ENCODE measurements at places on chromosomes 2 and 18.

DNA sequence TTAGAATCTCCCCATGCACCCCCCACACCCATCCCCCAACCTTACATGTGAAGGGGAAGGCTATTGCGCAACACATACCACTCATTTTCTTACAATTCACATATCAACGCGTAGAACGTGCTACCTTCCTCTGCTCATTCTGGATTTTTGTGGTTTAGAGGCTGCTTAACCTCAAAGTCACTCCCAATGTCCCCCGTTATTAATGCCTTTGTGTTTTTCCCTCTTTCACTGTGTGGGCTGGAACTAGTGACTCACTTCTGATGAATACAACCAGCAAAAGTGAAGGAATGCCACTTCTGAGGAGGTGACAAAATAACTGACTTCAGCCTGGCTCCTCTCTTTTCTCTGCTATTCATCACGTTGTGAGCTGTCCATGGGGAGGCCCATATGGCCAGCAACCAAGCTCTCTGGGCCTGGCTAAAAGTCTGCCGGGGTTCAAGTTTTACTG lies 342.5 kb upstream of the NXPH2 start:
- no peak for DNase-seq

DNA sequence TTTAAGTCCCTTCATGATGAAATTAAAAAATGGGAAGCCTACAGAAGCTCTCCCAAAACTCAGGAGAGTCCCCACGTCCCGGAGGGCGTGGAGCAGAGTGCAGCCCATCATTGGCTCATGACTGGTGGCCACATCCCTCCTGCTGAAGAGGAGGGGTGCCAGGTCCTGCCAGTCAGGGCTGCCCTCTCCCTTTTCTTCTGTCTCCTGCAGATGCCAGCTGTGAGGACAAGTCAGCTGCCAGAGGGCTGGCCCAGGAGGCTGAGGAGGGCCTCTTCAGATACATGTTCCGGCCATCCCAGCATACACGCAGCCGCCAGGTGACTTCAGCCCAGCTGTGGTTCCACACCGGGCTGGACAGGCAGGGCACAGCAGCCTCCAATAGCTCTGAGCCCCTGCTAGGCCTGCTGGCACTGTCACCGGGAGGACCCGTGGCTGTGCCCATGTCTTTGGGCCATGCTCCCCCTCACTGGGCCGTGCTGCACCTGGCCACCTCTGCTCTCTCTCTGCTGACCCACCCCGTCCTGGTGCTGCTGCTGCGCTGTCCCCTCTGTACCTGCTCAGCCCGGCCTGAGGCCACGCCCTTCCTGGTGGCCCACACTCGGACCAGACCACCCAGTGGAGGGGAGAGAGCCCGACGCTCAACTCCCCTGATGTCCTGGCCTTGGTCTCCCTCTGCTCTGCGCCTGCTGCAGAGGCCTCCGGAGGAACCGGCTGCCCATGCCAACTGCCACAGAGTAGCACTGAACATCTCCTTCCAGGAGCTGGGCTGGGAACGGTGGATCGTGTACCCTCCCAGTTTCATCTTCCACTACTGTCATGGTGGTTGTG lies 2.6 kb downstream of the INHA start:
- no peak for DNase-seq

GRCh38 chr2:108367561-108368175 lies 10.1 kb upstream of the SULT1C4 start:
- no peak for DNase-seq

GRCh38 chr18:73461038-73461779 lies 593.4 kb upstream of the NETO1 start:
- no peak for DNase-seq

- DNase-seq = no peak
These were observed 172.1 kb downstream of the GFPT1 start for GRCh38 chr2:69214898-69215297.

- no peak for DNase-seq
These were observed 344.9 kb downstream of the RBM43 start for GRCh38 chr2:150916467-150917396.

DNA sequence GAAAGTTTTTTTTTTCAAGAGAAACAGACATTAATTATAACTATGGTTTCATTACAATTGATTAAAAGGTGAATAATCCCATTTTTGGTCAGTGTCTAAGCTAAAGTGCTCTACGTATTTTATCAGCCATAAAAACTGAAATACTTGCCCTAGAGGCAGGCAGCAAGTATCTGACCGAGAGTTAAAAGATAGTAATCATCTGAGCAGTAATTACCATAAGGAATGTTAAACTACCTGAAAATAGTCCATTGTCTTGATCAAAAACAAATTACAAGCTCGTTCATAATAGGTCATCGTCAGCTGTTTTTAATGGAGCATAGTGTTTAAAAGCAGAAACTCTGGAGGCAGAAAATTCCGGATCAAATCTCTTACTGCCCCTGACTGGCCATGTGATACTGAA lies 105.7 kb upstream of the ZEB2 start:
- DNase-seq = no peak

DNA sequence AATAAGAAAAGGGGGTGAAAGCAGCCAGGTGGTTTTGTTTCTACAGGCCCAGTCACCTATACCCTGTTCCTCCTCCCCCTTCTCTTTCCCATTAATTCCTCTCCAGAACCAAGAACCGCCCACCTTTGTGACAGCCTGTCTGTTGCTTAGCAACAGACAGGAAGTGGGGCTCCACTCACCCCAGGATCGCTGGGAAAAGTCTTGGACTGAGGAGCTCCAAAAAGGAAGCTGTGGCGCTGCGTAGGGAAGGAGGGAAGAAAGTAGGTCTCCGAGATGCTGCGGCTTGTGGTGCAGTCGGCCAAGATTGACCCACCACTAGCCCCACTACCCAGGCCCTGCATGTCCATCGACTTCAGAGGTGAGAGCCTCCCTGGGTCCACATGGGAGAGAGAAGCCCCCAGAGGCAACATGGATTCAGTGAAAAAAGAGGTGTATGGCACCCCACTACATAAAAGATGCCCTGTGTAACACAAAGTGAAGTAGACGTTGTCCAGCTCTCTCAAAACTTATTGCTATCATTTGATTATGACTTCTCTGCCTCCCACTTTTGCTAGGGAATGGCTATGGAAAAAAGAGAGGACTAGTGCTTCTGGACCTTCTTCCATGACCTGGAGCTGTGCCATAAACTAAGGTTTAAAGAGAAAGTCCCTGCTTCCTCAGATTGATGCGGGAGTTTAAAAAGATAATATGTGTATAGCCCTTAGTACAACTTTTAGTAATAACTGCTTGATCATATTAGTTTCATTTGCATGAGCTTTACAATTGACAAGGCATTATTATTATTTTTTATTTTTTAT lies at the start of gene FER1L5:
FER1L5 (plus strand) TSS at position 201 of the 797 bp plus-strand sequence; CDS start at position 274, 73 bp downstream.
- DNase-seq = no peak

- DNase-seq = no peak
These were observed 323.9 kb downstream of the SMAD2 start for GRCh38 chr18:47606526-47606925.

DNA sequence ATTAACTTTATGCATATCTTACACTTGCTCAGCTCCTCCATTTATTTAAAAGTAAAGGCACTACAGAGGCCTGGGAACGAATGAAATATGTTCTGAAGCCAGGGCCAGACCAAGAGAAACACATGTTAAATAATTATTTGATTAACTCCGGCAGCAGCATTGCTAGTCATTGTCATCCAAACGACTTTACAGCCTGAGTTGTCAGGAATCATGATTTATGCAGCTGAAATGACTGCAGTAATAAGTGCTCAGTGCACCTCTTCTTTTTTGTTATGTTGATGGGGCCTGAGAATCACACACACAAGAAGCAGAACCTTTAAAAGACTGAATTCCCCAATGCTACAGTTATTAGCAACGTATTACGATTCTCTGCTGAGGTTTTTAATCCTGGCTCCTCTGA lies 58.9 kb downstream of the EPHA4 start:
- no peak for DNase-seq
